Left renal pelvis (tissue), 4 donors: ENCODE measurements at places on chromosomes 2 and 18. TPM values are rescaled to one million over a fixed set of nuclear protein-coding genes. Genes with fewer than 3 reads are reported as not detected.

DNA sequence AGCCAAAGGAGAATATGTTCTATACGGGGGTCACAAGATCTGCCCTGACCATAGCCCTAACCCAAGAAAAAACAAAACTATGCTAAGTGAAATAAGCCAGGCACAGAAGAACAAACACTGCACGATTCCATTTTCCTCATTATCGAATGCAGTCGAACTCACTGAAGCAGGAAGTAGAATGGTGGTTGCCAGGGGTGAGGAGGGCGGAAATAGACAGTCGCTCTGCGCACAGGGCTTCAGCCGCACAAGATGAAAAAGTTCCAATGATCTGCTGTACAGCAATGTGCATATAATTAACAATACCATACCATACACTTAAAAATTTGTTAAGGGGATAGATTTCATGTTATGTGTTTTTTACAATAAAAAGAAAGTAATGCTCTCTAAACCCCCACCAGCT, 257.7 kb downstream of the TXNL1 start:
- no peak for DNase-seq

DNA sequence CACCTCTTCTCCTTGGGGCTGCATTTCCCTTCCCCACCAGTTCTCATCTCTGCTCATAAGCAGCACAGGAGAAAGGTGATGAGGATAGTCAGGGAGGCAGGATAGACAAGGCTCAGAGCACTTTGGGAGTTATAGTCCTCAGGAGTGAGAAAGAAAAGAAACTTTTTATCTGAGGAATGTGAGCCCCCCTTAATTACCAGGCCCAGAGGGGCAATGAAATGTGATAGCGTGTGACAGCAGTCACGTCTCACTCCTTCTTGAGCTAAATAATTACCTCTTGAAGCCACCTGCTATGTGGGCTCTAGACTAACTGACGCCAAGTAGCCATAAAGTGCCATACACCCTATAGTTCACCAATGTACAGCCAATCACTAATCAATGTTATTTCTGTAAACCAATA, 105.8 kb downstream of the SPP2 start:
- no peak for DNase-seq

DNA sequence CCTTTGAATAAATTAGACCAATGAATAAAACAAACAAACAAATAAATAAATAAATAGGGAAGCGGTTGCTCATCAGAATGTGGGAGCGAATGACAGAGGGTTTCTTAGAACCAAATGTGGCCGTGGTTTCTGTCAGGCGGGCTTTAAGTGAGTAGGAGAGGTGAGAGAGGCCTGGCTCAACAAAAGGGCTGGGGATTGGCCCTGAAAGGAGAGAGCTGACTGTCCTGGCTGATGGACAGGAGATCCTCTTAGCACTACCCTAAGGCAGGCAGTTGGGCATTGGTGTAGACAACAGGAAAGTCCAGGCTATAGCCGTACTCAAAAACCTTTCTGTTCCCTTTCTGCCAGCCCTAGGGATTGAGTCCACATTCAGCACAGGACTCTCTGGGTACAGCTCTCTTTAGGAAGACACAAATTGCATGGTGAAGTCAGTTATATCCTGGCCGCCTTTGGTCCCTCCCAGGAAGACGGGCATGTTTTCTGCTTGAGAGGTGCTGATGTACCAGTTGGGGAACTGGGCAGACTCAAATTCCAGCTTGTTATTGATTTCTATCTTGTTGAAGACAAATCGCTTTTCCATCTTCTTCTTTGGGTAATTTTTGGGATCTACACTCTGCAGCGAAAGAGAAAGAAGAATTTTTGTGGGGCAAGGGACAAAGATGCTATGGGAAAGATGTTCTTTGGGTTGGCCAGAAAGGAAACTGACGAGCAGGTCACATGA, 6.5 kb downstream of the IL1B start:
- DNase-seq = no peak

DNA sequence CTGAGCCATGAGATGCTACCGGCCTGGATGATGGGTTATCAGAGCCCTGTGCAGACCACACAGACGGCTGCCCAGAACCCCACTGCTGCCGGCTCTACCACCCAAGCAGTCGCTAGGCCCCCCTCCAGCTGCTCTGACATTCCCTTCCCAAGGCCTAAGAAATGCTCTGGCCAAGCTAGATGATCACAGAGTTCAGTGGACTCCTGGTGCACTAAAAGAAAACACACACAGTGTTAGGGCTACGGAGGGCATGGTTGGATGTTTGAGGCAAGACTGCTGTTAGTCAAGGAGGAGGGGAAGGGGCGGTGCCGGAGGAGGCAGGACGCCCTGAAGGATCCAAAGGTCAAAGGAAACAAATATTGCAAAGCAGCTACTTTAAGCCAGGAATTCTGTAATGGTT, 174.5 kb downstream of the MYCN start:
- no peak for DNase-seq

DNA sequence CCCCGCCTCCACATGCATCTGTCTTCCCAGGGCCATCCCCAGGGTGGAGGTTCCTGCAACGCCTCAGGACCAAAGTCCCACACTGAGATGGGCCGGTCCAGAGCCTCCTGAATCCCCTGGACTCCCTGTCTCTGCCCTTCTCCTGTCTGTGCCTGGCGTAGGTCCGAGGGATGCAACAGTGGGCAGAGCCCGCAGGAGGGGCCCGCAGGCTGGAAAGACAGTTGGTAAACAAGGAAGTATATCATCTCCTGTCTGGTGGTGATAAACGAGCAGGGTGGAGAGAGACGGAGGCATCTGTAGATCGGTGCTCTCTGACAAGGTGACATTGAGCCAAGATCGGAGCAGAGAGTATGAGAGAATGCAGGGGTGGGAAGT, 72.6 kb upstream of the RAB6C start:
- DNase-seq = no peak

DNA sequence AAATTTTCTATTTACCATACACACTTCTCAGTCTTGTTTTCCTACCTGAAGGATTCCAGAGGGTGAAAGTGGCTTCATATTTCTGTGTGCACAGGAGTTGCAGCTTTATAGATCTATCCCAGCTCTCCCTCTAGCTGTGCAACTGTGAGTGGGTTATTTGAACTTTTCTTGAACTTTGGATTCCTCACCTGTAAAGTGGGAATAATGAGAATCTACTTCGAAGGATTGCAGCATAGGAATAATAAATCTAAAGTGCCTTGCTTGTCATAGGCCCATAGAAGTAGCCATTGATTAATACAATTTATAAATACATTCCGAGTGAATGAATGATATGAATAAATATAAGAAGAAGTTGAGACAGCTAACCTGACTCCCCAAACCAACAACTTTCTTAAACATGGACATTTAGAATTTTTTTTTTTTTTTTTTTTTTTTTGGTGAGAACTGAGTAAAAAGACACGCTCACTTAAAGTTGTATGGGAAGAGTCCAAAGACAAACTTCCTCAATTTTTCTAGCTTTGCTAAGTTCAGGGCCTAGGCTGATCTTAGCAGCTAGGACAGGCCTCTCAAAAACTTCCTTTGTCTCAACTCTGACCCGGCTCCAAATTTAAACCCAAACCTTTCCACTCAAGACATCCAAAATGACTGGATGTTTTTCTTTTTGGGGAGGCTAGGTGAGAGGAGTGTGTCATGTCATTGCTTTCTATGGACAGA, 203.3 kb upstream of the FBXO11 start:
- no peak for DNase-seq

- peak; percentile 46 for DNase-seq
These were observed at the start of gene COL3A1 for GRCh38 chr2:188974164-188974563. TSS of gene COL3A1 (plus strand) at chr2:188974373. CDS start at chr2:188974490, 117 bp downstream.

DNA sequence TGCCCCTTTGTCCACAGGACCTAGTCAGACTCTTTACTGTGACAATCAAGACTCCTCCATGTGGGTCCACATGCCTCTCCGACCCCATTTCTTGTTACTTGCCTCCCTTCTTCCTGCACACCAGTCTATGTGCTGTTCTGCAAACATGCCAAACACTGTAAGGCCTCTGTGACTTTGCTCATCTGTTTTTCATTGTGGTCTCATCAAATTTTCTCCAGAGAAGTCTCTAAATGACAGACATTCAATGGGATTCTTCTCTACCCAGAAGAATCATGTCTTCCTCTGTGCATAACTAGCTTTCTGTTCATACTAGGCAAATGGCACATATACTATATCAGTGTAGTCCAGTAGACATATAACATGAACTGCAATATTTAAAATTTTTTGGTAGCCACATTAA, 43.0 kb upstream of the KCNE4 start:
- no peak for DNase-seq

DNA sequence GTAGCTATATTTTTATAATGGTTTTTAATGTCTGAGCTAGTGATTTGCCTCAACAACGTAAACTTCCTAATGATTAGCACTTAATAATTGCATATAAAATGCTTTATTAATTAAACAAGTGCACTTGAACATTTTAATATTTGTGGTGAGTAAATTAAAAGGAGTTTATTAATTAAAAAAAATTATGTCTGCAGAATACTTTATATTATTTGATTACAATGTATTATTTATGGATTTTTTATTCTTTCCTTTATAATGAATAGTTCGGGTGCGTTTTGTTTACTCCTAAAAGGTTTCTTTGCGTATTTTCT, 2.3 kb downstream of the HOXD8 start:
- no peak for DNase-seq

GRCh38 chr18:73790587-73790986, 357.0 kb downstream of the FBXO15 start:
- no peak for DNase-seq

DNA sequence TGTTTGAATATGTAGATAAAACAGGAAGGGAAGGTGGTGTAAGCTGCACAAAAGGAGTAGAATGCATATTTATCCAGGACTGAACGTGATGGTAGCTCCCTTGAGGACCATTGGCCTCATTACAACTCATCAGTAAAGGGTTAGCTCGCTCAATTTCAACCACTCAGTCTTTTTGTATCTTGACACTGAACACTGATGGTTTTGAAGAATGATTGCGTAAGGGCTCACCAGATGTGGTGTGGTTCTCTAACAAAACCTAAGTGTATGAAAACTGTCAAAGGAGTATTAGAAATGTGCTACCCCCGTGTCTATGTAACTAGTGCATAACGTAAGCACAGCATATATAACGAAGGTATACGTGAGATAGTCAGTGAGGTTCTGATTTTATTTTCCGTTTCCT, 272.4 kb upstream of the THSD7B start:
- no peak for DNase-seq

- DNase-seq = no peak
These were observed 31.6 kb downstream of the PCBP1 start for GRCh38 chr2:70118798-70119454.

GRCh38 chr2:120972286-120972685, 236.6 kb downstream of the GLI2 start:
- DNase-seq = no peak

DNA sequence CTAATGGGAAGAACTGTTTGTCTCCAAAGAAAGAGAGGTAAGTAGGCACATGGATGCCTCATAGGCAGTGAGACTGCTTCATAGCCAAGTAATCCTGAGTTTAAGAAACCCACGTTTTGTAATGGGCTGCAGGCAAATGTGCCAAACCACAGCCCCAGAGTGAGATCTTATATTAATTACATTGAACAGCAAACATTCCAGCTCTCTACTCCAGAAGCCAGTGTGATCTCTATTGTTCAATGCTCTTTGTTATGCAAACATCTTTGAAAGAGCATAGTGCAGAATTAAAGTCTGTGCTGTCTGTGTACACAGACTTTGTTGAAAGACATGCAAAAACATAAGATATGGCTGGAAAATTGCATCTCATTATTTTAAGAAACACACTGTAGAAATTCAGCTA, 720.8 kb upstream of the REG3G start:
- no peak for DNase-seq

DNA sequence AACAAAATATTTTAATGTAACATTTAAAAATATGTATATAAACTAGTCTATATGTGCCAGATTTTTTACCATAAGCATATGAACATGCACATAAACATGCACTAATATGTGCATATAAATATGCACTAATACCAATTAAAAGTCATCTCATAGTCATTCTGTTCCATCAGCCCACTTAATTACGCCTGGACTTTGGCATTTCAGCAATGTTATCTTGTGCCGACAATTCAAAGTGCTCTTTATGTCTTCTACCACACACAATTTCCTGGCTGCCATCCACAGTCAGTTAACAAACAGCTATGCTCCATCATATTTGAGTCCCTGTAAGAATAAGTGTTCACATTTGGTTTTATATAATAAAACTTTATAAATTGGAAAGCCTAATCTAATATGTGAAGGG, 92.6 kb upstream of the TSPYL6 start:
- DNase-seq = no peak

DNA sequence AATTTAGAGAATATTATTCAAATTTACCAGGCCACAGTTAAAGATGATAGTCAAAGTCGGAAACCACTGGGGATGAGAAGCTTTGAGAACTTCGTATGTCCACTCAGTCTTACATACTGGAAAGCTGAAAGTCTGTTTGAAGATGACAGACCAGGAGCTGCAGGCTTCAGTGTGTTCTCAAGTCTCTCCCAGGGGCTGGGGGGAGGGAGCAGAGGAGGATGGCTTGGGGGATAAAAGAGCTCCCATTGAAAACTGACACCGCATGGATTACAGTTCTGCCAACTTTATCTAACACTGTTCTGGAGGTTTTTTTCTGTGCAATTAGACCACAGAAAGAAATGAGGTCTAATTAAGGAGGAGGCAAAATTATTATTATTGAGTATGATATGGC, 170.5 kb upstream of the ALKAL2 start:
- DNase-seq = no peak

GRCh38 chr18:58364876-58365528, 263.9 kb downstream of the ALPK2 start:
- DNase-seq = no peak

- no peak for DNase-seq
These were observed 11.2 kb downstream of the SCG2 start for GRCh38 chr2:223590964-223591363.

ADAM23 gene
- 3.3 TPM for polyA plus RNA-seq

ZNF385B gene
- 12.3 TPM for polyA plus RNA-seq

SIGLEC15 gene
- polyA plus RNA-seq = 0.52 TPM

RTP5 gene
- polyA plus RNA-seq = not detected

TTC39C gene
- polyA plus RNA-seq = 8.9 TPM

ELOA2 gene
- 0.09 TPM for polyA plus RNA-seq

SERPINB11 gene
- polyA plus RNA-seq = not detected

MYL12A gene
- polyA plus RNA-seq = 374 TPM

GPAT2 gene
- 2.6 TPM for polyA plus RNA-seq

ONECUT2 gene
- 0.24 TPM for polyA plus RNA-seq

SP140 gene
- polyA plus RNA-seq = 0.96 TPM

MALL gene
- 15.3 TPM for polyA plus RNA-seq

LIMS4 gene
- 1.5 TPM for polyA plus RNA-seq
